Panc1 (cell line): ENCODE measurements at places on chromosomes 2 and 18. TPM values are rescaled to one million over a fixed set of nuclear protein-coding genes. Genes with fewer than 3 reads are reported as not detected.

Gene HES6
- 42.0 TPM for total RNA-seq

DNA sequence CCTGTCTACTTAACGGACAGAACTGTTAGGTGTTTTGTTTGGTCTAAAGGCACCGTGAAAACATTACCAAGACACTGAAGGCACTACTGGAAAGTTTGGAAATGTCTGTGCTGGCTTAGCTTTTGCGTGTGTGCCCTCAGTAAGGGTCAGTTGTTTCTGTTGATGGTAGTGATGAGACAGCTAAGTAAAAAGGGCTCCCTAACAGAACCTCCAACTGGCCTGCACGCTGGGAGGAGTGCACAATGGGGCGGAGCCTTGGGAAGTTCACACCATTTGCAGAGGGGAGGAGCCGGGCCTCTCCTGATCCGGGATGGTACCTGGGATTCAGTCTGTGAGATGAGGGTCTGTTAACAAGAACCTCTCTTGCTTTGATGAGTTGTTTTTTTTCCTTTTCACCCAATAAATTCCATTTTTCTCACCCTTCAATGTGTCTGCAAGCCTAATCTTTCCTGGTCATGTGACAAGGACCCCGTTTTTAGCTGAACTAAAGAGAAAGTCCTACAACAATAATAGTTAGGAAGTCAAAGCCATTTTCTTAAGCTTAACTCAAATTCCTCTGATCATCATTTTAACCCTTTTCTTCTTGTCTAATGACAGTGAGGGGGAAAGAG, 368.7 kb downstream of the PARD3B start:
- H3K27me3 ChIP-seq: no peaks in the 10 kb centered on the region
- no peaks in the 10 kb centered on the region for H3K36me3 ChIP-seq
- H3K4me3 ChIP-seq: no peak overlapping the region
- DNase-seq: no peak
- H3K4me1 ChIP-seq: no peaks in the 10 kb centered on the region

GRCh38 chr18:6559296-6559695, 144.6 kb upstream of the L3MBTL4 start:
- no peak overlapping the region for H3K4me3 ChIP-seq
- DNase-seq: no peak
- H3K27ac ChIP-seq: no peak overlapping the region
- no peaks in the 10 kb centered on the region for H3K36me3 ChIP-seq
- H3K27me3 ChIP-seq: no peaks in the 10 kb centered on the region; the same call in 1 of the 2 replicates
- H3K4me1 ChIP-seq: no peaks in the 10 kb centered on the region

- no peaks in the 10 kb centered on the region for H3K4me1 ChIP-seq
- H3K36me3 ChIP-seq: no peaks in the 10 kb centered on the region
- no peaks in the 10 kb centered on the region for H3K27me3 ChIP-seq
- H3K27ac ChIP-seq: no peak overlapping the region
These were observed 390 bp downstream of the PCARE start for GRCh38 chr2:29073933-29074332.

DNA sequence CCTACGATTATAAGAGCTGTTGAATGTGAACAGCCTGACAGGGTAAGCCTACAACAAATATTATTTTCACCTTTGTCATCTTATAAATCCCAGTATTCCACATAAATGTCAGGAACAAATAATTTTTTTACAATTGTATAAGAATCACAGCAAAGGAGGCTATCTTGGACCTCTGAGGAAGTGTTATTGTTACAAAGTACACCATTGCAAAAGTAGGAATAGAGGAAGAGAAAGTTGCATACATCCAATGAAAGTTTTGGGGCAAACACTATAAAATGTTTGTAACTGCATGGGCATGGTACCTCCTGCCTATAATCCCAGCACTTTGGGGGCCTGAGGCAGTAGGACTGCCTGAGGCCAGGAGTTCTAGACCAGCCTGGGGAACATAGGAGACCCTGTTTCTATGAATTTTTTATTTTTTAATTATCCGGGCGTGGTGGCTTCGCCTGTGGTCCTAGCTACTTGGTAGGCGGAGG, 715 bp upstream of the MEMO1 start:
- H3K4me1 ChIP-seq: peaks cover 23% of the 10 kb centered on the region
- peak overlapping the region; percentile 100 for H3K27ac ChIP-seq
- peak overlapping the region; percentile 96 for H3K4me3 ChIP-seq

DNA sequence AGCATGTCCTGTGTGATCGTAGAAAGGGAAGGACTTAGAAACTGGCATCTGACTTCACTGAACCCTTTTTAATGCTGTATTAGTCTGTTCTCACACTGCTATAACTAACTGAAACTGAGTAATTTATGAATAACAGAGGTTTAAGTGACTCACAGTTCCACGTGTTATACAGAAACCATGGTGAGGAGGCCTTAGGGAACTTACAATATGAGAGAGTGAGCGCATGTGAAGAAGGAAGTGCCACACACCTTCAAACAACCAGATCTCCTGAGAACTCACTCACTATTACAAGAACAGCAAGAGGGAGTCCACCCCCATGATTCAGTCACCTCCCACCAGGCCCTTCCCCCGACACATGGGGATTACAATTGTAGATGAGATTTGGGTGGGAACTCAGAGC, 811.3 kb downstream of the CPS1 start:
- H3K27ac ChIP-seq: no peak overlapping the region
- DNase-seq: no peak
- no peaks in the 10 kb centered on the region for H3K4me1 ChIP-seq
- no peak overlapping the region for H3K4me3 ChIP-seq

GRCh38 chr2:65085148-65085547, 28.9 kb downstream of the CEP68 start:
- DNase-seq: no peak
- H3K4me1 ChIP-seq: no peaks in the 10 kb centered on the region
- no peak overlapping the region for H3K27ac ChIP-seq
- H3K27me3 ChIP-seq: no peaks in the 10 kb centered on the region
- peaks cover 27% of the 10 kb centered on the region for H3K36me3 ChIP-seq

- H3K4me1 ChIP-seq: peaks cover 14% of the 10 kb centered on the region
- no peaks in the 10 kb centered on the region for H3K27me3 ChIP-seq
These were observed at the start of gene FHOD3 for GRCh38 chr18:36297417-36298125. TSS of gene FHOD3 (plus strand) at chr18:36297713. CDS start at chr18:36297836, 123 bp downstream.

DNA sequence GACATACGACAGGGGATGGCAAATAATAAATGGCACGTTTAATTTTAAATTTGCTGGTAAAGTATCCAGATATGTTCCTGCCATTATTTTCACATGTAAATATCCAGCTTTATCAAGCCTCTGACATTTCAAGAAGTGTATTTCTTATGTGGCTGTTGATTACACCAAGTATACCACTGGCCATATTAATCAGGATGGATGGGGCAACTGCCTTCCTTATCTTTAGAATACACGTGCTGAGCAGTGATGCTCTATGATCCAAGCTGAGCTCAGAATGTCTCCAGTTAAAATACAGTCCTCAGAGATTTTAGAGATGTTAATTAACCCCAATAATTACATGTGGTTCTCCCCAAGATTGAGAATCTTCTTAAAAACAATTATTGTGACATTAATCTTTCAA, 38.3 kb upstream of the RAPGEF4 start:
- no peak for DNase-seq
- no peak overlapping the region for H3K4me3 ChIP-seq
- no peaks in the 10 kb centered on the region for H3K27me3 ChIP-seq
- H3K27ac ChIP-seq: peak overlapping the region; percentile 60
- H3K36me3 ChIP-seq: no peaks in the 10 kb centered on the region

DNA sequence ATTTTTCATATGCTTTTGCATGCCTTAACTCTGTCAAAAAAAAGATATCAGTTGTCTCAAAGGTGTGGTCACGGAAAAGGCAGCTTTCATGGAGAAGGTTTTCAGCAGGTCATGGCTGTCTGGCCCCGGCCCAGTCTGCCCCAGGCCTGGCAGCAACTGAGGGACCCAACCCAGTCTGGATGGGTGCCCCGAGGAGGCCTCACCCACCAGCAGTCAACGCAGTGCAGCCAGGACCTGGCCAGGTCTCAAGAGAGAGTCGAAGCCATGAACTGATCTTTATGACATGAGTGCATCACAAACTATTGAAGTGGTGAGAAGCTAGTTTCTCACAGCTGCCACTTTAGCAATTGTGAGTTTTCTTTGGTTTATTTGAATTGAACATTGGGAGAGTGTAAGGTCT, 7.9 kb downstream of the TUBB6 start:
- H3K4me3 ChIP-seq: no peak overlapping the region
- H3K27me3 ChIP-seq: no peaks in the 10 kb centered on the region
- peaks cover 4% of the 10 kb centered on the region; the same call in 1 of the 2 replicates for H3K4me1 ChIP-seq
- no peak for DNase-seq

DNA sequence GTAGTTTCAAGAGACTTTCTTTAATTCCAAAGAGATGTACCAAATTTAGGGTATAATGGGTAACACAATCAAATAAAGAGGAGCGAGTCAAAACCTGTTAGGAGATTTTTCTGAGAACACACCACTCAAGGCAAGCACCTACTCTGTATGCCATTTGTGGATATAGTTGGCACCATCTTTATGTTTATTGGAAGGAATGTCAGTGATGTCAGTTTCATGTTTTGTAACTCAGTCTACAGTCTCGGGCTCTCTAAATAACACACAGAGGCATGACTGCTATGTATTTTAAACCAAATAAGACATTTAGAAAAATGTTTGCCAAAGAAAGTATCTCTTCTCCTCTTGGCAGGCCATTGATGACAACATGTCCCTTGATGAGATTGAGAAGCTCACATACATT, 59.7 kb downstream of the CPS1 start:
- H3K27me3 ChIP-seq: no peaks in the 10 kb centered on the region
- H3K36me3 ChIP-seq: no peaks in the 10 kb centered on the region
- no peak for DNase-seq
- H3K4me1 ChIP-seq: no peaks in the 10 kb centered on the region

- no peak for DNase-seq
- no peaks in the 10 kb centered on the region for H3K36me3 ChIP-seq
- no peak overlapping the region; the same call in 1 of the 2 replicates for H3K27ac ChIP-seq
- H3K4me3 ChIP-seq: no peak overlapping the region
These were observed 453.9 kb upstream of the TRIB2 start for GRCh38 chr2:12262681-12263436.

DNA sequence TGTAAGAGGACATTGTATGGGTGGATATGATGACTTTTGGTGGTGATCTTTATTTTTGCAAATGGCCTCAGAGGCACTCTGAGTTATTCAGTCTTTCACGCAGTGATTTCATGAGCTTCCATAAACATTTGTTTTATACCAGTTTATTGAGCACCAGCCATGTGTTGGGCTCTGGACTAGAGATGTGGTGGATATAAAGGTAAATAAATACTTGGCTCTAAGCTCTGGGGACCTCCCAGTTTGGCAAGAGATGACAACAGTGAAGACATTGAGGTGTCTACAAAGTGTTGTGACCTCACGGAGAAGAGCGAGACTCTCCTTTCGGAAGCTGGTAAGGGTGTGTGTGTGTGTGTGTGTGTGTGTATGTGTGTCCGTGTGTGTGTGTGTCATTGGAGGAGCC, 146.4 kb downstream of the TANC1 start:
- H3K27ac ChIP-seq: peak overlapping the region; percentile 49; the same call in 1 of the 2 replicates
- no peak overlapping the region for H3K4me3 ChIP-seq
- H3K27me3 ChIP-seq: no peaks in the 10 kb centered on the region
- no peak for DNase-seq

DNA sequence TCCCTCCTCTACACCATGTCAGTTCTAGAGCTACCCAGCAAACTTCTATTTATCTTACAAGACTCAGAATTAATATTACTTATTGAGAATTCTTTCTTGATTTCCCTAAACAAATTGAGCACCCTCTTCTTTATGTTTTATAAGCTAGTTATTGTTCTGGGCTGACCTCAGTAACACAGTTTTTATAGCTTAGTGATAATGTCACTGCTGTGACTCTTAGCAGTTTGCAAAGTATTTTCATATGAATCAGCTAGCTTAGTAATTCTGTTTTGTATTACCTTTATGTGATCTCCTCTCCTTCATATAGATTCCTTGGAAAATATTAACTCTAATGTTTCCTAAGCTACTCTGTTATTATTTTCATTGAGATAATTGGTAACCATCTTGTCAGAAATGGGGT, 114.9 kb downstream of the PMS1 start:
- no peaks in the 10 kb centered on the region for H3K4me1 ChIP-seq
- DNase-seq: no peak
- H3K36me3 ChIP-seq: no peaks in the 10 kb centered on the region
- 0 out of 2 replicates have a peak, but pooled peaks cover 2% of the 10 kb centered on the region for H3K27me3 ChIP-seq
- H3K27ac ChIP-seq: no peak overlapping the region

- no peak overlapping the region for H3K4me3 ChIP-seq
- no peaks in the 10 kb centered on the region for H3K27me3 ChIP-seq
- no peak for DNase-seq
- no peaks in the 10 kb centered on the region; the same call in 1 of the 2 replicates for H3K4me1 ChIP-seq
- no peak overlapping the region for H3K27ac ChIP-seq
- H3K36me3 ChIP-seq: no peaks in the 10 kb centered on the region
These were observed 141.8 kb downstream of the FAM161A start for GRCh38 chr2:61712060-61712459.

GRCh38 chr2:26471766-26472706, 5.9 kb downstream of the OTOF start:
- peaks cover 4% of the 10 kb centered on the region; the same call in 1 of the 2 replicates for H3K4me1 ChIP-seq
- no peak overlapping the region for H3K4me3 ChIP-seq
- no peaks in the 10 kb centered on the region for H3K27me3 ChIP-seq

GRCh38 chr2:231482806-231483391, 18.6 kb upstream of the NCL start:
- H3K4me3 ChIP-seq: peak overlapping the region; percentile 21
- H3K27me3 ChIP-seq: no peaks in the 10 kb centered on the region
- H3K27ac ChIP-seq: 0 out of 2 replicates have a peak overlapping the region, but pooled peaks have one; percentile 15
- DNase-seq: no peak
- H3K36me3 ChIP-seq: no peaks in the 10 kb centered on the region
- no peaks in the 10 kb centered on the region for H3K4me1 ChIP-seq

- DNase-seq: no peak
- H3K4me3 ChIP-seq: no peak overlapping the region
- no peaks in the 10 kb centered on the region; the same call in 1 of the 2 replicates for H3K27me3 ChIP-seq
- H3K4me1 ChIP-seq: no peaks in the 10 kb centered on the region
These were observed 176.3 kb downstream of the TWIST2 start for GRCh38 chr2:239024226-239024625.

- no peak for DNase-seq
- no peak overlapping the region for H3K4me3 ChIP-seq
- H3K27ac ChIP-seq: peak overlapping the region; percentile 76; the same call in 1 of the 2 replicates
- H3K27me3 ChIP-seq: no peaks in the 10 kb centered on the region
- H3K36me3 ChIP-seq: no peaks in the 10 kb centered on the region
These were observed 6.6 kb downstream of the FZD7 start for GRCh38 chr2:202040079-202040844.
